H9 (cell line): ENCODE measurements at places on chromosomes 1 and 21. TPM values are rescaled to one million over a fixed set of nuclear protein-coding genes. Genes with fewer than 3 reads are reported as not detected.

GRCh38 chr1:156638189-156638985 lies 3.5 kb upstream of the BCAN start:
- H3K27ac ChIP-seq, result no peak overlapping the region
- peaks cover 4% of the 10 kb centered on the region; the same call in 1 of the 2 replicates for H3K4me1 ChIP-seq
- no peak overlapping the region for H3K4me3 ChIP-seq
- peaks cover 10% of the 10 kb centered on the region; the same call in 1 of the 2 replicates for H3K27me3 ChIP-seq
- no peaks in the 10 kb centered on the region for H3K36me3 ChIP-seq

GRCh38 chr1:15295696-15296095 lies 48.7 kb downstream of the FHAD1 start:
- no peak for DNase-seq
- no peaks in the 10 kb centered on the region for H3K4me1 ChIP-seq
- H3K4me3 ChIP-seq, result no peak overlapping the region

- no peaks in the 10 kb centered on the region for H3K27me3 ChIP-seq
- no peaks in the 10 kb centered on the region for H3K4me1 ChIP-seq
- DNase-seq, result no peak
- no peak overlapping the region for H3K27ac ChIP-seq
- H3K36me3 ChIP-seq, result peaks cover 14% of the 10 kb centered on the region; the same call in 1 of the 2 replicates
Measured at GRCh38 chr1:62654744-62655143, 33.4 kb downstream of the DOCK7 start.

CD5L gene
- not detected in 2 replicates for total RNA-seq

- no peak overlapping the region for H3K4me3 ChIP-seq
- no peak for DNase-seq
- peaks cover 4% of the 10 kb centered on the region; the same call in 1 of the 2 replicates for H3K36me3 ChIP-seq
Measured at GRCh38 chr1:237012361-237012760, 8.1 kb upstream of the MT1HL1 start.

ERG gene
- total RNA-seq, result 0.11 and 0.18 TPM in 2 replicates

BGLAP gene
- 2.4 and 3.0 TPM in 2 replicates for total RNA-seq

ALPL gene
- total RNA-seq, result 84.8 and 92.9 TPM in 2 replicates

GRCh38 chr1:201705389-201705788 lies 123.6 kb upstream of the IPO9 start:
- H3K4me3 ChIP-seq, result no peak overlapping the region
- H3K27ac ChIP-seq, result no peak overlapping the region
- no peak for DNase-seq
- H3K27me3 ChIP-seq, result no peaks in the 10 kb centered on the region

DNA sequence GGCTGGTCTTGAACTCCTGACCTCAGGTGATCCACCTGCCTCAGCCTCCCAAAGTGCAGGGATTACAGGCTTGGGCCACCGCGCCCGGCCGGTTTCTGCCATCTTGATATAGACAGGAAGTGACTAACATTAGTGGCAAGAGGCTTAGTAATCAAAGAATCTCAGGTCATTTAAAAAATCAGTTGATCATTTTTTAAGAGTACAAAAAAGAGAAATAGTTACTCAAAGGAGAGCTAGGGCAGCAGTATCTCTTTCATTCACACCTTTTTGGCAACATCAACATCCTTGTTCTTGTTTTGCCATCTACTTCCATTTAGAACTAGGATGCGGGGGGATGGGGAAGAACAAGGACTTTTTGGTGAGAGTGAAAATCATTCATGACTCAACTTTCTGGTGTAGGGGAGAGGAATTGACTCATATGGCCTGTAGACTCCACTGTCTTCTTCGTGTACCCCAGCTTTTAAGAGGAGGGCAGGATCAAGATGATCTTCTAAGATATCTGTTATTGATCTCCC lies 8.8 kb downstream of the FCRLB start:
- no peaks in the 10 kb centered on the region for H3K36me3 ChIP-seq
- no peak for DNase-seq
- peaks cover 9% of the 10 kb centered on the region; the same call in 1 of the 2 replicates for H3K27me3 ChIP-seq
- no peaks in the 10 kb centered on the region; the same call in 1 of the 2 replicates for H3K4me1 ChIP-seq

GRCh38 chr1:11341901-11342552 lies 69.0 kb downstream of the UBIAD1 start:
- no peaks in the 10 kb centered on the region for H3K36me3 ChIP-seq
- no peak overlapping the region for H3K4me3 ChIP-seq
- H3K27ac ChIP-seq, result no peak overlapping the region

GRCh38 chr1:183634429-183635065 lies 1.0 kb downstream of the ARPC5 start:
- no peaks in the 10 kb centered on the region; the same call in 1 of the 2 replicates for H3K27me3 ChIP-seq
- H3K4me3 ChIP-seq, result peak overlapping the region; percentile 99
- no peak for DNase-seq
- H3K4me1 ChIP-seq, result no peaks in the 10 kb centered on the region
- H3K27ac ChIP-seq, result no peak overlapping the region

DNA sequence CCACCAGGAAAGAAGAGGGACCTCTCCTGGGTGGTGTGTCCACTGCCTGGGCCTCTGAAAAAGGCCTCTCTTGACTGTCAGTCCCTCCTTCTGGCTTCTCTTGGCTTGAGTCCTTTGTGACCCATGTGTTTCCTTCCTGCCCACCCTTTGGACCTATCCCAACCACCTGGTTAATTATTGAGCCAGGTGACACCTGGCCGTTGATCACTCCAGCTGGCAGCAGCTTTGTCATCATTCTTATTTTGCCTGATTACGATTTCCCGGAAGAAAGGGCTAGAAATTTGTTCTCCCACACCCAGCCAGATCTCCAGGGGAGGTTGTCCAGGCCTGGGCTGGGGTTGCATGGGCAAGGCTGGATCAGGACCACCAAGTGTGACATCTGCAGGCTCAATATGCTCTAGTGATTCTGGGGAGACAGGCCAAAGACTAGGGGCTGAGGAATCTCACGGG lies 24.8 kb downstream of the CSF1 start:
- 0 out of 2 replicates have a peak, but pooled peaks cover 1% of the 10 kb centered on the region for H3K36me3 ChIP-seq
- no peak overlapping the region for H3K4me3 ChIP-seq
- DNase-seq, result no peak
- H3K27me3 ChIP-seq, result no peaks in the 10 kb centered on the region
- H3K4me1 ChIP-seq, result no peaks in the 10 kb centered on the region

DNA sequence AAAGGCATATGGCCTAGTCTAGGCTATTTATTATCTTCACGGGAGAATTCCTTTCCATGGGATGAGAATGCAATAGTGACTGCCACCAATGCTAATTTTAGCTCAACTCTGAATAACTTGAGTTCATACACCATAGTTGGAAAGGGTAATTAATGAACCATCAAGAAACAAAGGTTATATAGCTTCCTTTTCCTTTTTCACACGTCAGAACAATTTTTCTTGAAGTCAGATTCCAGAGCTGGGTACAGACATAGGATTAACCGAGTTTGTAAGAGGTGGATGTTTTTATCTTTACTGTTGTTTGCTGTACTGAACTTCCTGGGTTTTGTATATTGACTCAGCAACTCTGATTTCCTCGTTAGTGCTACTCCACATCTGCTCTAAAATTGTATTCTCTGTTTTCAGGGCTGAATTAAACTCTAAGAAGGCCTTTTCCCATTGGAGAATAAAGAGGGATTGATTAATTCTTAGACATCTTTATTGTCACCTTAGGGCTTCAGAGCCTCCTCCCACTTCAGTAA lies 262.0 kb downstream of the NUF2 start:
- DNase-seq, result no peak
- no peak overlapping the region for H3K4me3 ChIP-seq
- H3K4me1 ChIP-seq, result 0 out of 2 replicates have a peak, but pooled peaks cover 2% of the 10 kb centered on the region
- no peaks in the 10 kb centered on the region; the same call in 1 of the 3 replicates for H3K36me3 ChIP-seq
- H3K27ac ChIP-seq, result no peak overlapping the region

GRCh38 chr1:82323144-82323841 lies 522.6 kb downstream of the ADGRL2 start:
- H3K27ac ChIP-seq, result no peak overlapping the region
- H3K27me3 ChIP-seq, result no peaks in the 10 kb centered on the region
- no peak overlapping the region for H3K4me3 ChIP-seq
- no peak for DNase-seq

PRAMEF1 gene
- total RNA-seq, result not detected in 2 replicates

RGS13 gene
- not detected in 2 replicates for total RNA-seq

- no peaks in the 10 kb centered on the region for H3K27me3 ChIP-seq
- H3K4me1 ChIP-seq, result no peaks in the 10 kb centered on the region
- no peak for DNase-seq
- no peak overlapping the region for H3K4me3 ChIP-seq
Measured at GRCh38 chr1:9618909-9619679, 30.4 kb downstream of the TMEM201 start.

AMPD1 gene
- total RNA-seq, result not detected in 2 replicates

DNA sequence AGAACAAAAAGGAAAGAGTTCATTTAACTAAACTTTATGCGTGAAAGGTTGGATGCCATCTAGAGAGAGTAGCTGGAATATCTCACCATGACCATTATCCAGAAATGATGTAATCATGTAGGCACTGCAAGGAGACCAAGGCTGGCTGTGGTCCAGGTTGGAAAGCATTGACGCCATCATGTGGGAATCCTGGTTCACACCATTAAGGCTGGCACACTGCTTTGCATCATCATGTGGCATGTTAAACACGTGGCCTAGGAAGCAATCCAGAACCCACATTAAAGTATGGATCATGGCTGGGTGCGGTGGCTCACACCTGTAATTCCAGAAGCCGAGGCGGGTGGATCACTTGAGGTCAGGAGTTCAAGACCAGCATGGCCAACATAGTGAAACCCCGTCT lies 4.3 kb downstream of the ADAMTS1 start:
- H3K27me3 ChIP-seq, result no peaks in the 10 kb centered on the region
- H3K4me3 ChIP-seq, result no peak overlapping the region
- no peak overlapping the region for H3K27ac ChIP-seq
- no peak for DNase-seq
- 0 out of 2 replicates have a peak, but pooled peaks cover 4% of the 10 kb centered on the region for H3K4me1 ChIP-seq
- peaks cover 64% of the 10 kb centered on the region for H3K36me3 ChIP-seq

GRCh38 chr1:4773226-4773625 lies 118.8 kb downstream of the AJAP1 start:
- no peak overlapping the region for H3K4me3 ChIP-seq
- no peaks in the 10 kb centered on the region for H3K4me1 ChIP-seq
- H3K27ac ChIP-seq, result no peak overlapping the region
- DNase-seq, result no peak

- no peaks in the 10 kb centered on the region for H3K27me3 ChIP-seq
- H3K4me3 ChIP-seq, result no peak overlapping the region
- no peak for DNase-seq
- H3K36me3 ChIP-seq, result peaks cover 7% of the 10 kb centered on the region; the same call in 1 of the 2 replicates
- H3K27ac ChIP-seq, result no peak overlapping the region
Measured at GRCh38 chr1:230215529-230215928, 148.5 kb downstream of the GALNT2 start.

DNA sequence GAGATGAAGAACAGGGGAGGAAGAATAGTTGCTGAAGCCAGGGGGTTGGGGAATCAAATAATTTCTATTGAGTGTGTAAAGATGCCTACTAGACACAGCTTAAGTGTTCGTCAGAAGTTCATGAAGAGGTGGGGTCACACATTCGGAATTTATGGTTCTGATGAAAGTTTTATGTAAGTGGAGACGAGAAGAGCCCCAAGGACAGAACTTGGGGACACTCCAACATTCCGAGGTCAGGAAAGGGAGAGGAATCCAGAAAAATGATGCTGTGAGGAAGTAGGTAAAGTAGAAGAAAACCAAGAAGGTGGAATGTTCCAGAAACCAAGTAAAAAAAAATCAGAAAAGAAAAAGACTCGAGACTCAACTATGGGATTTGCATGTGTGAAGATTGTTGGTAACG lies 272.5 kb downstream of the SIPA1L2 start:
- H3K27me3 ChIP-seq, result no peaks in the 10 kb centered on the region
- H3K4me1 ChIP-seq, result peaks cover 4% of the 10 kb centered on the region; the same call in 1 of the 2 replicates
- H3K4me3 ChIP-seq, result no peak overlapping the region
- DNase-seq, result no peak
- no peak overlapping the region for H3K27ac ChIP-seq
- H3K36me3 ChIP-seq, result no peaks in the 10 kb centered on the region

- peaks cover 9% of the 10 kb centered on the region; the same call in 1 of the 2 replicates for H3K36me3 ChIP-seq
- no peak overlapping the region for H3K4me3 ChIP-seq
- H3K27ac ChIP-seq, result no peak overlapping the region
- DNase-seq, result no peak
Measured at GRCh38 chr1:171247501-171247900, 793 bp upstream of the FMO1 start.

LELP1 gene
- total RNA-seq, result not detected in 2 replicates

GRCh38 chr1:44401256-44402228 lies 3.5 kb upstream of the RNF220 start:
- H3K27ac ChIP-seq, result no peak overlapping the region
- no peaks in the 10 kb centered on the region for H3K36me3 ChIP-seq
- H3K4me3 ChIP-seq, result no peak overlapping the region
- no peaks in the 10 kb centered on the region for H3K27me3 ChIP-seq
- H3K4me1 ChIP-seq, result no peaks in the 10 kb centered on the region; the same call in 1 of the 2 replicates
- no peak for DNase-seq

FAF1 gene
- total RNA-seq, result 58.5 and 60.8 TPM in 2 replicates

DNA sequence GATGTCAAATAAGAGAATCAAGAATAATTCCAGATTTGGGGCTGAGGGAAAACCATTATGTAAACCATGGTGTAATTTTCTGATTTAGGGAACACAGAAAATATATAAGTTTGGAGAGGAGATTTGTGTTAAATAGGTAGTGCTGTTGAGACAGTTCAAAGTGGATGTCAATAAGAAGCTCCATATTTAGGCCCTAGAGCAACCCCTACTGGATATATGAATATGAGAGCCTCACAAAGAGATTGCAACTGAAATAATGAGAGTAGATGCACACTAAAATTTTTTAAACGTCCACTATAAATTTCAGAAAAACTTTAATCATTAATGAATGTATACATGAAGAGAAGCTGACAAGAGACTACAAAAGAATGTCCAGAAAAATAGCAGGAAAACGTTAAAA lies 1447.8 kb upstream of the PRMT6 start:
- H3K4me3 ChIP-seq, result no peak overlapping the region
- H3K27me3 ChIP-seq, result no peaks in the 10 kb centered on the region
- no peaks in the 10 kb centered on the region for H3K4me1 ChIP-seq

ELAPOR1 gene
- total RNA-seq, result 0.55 and 1.1 TPM in 2 replicates

DNA sequence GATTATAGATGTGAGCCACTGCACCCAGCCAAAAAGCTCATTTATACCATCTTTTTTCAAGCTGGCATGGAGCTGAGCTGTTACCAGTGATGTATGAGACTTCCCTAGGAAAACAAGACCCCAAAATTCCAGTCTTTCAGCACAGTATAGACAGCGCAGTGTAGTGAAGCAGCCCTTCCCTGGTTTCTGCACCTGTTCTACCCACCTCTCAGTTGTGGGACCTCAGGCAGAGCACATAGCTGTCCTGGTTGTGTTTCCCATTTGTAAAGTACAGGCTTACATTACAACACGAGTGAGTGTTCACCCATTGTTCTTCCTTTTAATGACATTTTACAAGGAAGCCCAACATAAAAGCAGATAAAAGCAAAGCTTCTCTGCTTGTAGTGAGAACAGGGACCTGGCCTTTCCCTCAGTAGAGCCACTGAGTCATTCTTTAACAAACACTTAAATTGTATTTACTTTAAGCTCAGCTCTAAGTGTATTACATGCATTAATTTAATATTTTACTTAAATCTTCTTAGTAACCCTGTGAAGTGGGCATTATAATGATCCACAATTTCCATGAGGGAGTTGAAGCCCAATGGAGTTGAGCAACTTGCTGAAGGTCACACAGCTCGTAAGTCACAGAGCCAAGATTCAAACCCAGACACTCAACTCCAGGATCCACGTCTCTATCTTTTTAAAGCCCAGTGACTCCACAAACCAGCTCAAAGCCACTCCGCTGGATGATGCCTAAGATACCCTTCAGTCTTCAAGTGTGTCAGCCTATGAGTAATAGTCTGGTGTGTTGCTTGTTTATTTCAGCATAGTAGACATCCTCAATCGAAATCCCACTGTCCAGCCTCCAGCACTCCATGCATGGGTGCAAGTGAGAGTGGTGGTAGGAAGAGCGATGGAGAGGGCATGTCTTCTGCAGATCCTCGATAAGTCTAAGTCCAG lies 40.5 kb upstream of the CAPZB start:
- no peak for DNase-seq
- no peak overlapping the region for H3K4me3 ChIP-seq
- H3K27ac ChIP-seq, result no peak overlapping the region
- H3K36me3 ChIP-seq, result peaks cover 5% of the 10 kb centered on the region
